ENCODE measurements at places on chromosomes 5 and 9.

DNA sequence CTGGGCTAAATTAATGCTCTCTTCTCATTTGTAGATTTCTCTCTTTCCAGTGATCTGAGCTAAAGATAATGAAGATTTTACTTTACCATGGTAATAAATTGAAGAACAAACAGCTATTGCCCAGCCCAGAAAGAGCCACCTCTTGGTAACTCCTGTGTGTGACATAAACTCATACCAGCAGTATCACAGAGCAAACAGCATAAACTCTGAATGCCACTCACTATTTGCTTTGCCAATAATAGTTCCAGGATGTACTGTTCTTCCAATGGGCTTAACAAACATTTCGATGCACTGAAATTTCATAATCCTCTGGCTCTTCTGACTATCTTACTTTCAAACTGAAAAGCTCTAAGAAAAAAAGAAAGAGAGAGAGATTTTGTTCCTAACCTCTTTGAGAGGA lies 69.8 kb upstream of the RASEF start:
- no peak for DNase-seq

DNA sequence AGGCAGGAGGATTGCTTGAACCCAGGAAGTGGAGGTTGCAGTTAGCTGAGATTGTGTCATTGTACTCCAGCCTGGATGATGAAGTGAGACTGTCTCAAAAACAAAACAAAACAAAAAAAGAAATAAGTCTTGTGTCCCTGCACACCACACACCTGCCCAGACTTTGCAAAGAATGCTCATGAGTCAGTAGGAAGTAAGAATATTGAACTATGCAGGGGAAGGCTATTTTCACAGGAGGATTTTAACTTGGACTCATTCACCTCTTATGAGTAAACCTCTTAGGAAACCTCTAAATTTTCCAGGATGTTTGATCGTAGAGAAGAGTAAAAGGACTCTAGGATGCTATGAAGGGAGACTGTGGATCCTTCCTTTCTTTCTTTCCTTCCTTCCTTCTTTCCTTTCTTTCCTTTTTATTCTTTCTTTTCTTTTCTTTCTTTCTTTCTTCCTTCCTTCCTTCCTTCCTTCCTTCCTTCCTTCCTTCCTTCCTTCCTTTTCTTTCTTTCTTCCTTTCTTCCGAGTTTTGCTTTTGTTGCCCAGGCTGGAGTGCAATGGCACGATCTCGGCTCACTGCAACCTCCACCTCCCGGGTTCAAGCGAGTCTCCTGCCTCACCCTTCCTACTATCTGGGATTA lies 96.7 kb upstream of the CLINT1 start:
- DNase-seq, result no peak

DNA sequence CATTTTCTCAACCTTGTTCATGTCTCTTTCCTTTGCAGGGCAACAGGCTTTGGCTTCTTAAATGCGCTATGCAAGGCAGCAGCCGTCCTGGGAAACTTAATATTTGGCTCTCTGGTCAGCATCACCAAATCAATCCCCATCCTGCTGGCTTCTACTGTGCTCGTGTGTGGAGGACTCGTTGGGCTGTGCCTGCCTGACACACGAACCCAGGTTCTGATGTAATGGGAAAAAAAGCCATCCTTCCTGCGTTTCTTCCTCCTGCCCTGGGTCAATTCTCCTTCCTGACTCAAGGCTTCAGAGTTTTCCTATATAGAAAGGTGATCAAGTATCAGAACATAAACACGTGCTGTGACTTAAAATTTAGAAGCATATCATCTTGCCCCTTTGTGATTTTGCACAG lies 77.8 kb upstream of the IQGAP2 start:
- no peak for DNase-seq

- DNase-seq, result no peak
Observed at GRCh38 chr5:179534431-179534830, 15.9 kb upstream of the RUFY1 start.

Measured in NCI-H510A (cell line).